ENCODE measurements at places on chromosomes 3 and 15. TPM values are rescaled to one million over a fixed set of nuclear protein-coding genes. Genes with fewer than 3 reads are reported as not detected.

Gene CCR9
- not detected for total RNA-seq

GRCh38 chr15:39944726-39945125 lies 10.8 kb downstream of the EIF2AK4 start:
- DNase-seq = no peak

Gene WDR93
- total RNA-seq = not detected

DNA sequence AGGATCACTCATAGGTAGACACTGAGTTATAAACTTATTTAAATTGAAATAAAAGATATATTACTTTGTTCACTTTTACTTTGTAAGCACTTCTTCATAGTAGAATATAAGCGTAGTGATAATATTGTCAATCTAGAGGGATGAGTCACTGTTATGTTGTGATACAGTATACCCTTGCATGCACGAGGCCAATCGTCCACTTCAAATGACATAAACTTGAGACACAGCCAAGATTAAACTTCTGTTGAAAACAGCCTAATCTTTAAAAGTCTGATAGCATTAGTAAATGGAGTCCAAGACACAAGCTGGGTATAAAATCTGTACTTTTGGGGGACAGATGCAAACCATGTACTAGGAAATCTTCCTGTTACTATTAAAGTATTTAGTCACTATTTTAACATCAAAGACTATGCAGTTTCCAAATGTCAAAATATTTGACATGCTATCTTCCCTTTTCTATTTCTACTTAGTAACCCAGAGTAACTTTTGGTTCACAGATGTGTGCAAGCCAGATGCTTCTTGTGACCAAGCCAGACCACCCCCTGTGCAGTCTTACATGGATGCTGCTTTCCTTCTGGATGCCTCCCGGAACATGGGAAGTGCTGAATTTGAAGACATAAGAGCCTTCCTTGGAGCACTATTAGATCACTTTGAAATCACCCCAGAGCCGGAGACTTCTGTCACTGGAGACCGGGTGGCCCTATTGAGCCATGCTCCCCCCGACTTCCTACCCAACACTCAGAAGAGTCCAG lies 85.3 kb downstream of the PIK3R4 start:
- no peak for DNase-seq

Gene SCN11A
- 0.17 TPM for total RNA-seq

Gene MESP2
- not detected for total RNA-seq

DNA sequence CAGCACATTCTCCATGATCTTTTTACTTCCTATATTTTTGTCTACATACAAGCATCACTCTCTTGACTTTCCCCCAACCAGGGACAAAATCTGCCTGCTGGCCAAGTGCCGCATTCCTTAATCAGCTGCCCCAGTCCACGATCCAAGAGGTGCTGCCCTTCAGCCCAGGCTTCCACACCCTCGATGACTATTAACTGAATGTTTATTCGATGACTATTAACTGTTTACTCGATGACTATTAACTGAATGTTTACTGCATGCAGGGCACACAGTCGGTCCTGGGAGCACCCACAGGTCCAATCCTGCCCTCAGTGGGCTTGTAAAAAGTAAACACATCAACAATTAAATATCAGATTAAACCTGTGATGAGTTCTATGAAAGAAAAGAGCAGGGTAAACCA lies 256.9 kb downstream of the ARRDC4 start:
- no peak for DNase-seq
